ACHN (cell line): ENCODE measurements at places on chromosomes 2 and 18.

- peak; percentile 8 for DNase-seq
Observed at GRCh38 chr2:170747921-170748320, 22.3 kb upstream of the ERICH2 start.

DNA sequence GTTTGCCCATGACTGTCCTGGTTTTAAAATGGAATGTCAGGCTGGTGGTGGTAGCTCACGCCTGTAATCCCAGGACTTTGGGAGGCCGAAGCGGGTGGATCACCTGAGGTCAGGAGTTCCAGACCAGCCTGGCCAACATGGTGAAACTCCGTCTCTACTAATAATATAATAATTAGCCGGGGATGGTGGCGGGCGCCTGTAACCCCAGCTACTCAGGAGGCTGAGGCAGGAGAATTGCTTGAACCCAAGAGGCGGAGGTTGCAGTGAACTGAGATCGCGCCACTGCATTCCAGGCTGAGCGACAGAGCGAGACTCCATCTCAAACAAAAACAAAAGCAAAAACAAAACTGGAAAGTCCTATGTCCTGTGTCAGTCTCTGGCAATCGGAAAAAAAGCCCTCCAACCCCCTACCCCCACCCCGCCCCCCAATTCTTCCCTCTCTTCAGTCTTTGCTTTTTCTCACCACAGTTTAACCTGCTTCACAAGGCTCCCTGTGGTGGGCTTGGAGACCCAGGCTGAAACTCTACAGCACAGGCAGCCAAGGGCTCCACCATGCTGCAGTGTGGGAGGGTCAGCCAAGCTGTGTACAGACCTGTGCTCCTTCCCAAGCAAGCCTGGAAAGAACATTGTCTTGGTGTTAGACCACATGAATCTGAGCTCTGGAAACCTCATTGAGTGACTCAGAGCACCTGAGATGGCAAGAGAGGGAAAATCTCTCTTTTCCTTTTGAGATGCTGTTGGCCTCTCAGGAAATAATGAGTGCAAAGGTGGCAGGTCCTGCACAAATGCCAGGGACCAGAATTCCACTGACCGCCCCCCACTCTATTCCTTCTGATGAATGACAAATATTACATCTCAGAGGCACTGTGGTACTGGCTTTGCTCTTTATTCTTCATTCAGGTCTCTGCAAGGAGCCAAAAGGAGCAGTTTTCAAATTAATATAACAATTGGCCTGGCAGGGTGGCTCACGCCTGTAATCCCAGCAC lies 16.7 kb downstream of the MYCN start:
- DNase-seq, result no peak

DNA sequence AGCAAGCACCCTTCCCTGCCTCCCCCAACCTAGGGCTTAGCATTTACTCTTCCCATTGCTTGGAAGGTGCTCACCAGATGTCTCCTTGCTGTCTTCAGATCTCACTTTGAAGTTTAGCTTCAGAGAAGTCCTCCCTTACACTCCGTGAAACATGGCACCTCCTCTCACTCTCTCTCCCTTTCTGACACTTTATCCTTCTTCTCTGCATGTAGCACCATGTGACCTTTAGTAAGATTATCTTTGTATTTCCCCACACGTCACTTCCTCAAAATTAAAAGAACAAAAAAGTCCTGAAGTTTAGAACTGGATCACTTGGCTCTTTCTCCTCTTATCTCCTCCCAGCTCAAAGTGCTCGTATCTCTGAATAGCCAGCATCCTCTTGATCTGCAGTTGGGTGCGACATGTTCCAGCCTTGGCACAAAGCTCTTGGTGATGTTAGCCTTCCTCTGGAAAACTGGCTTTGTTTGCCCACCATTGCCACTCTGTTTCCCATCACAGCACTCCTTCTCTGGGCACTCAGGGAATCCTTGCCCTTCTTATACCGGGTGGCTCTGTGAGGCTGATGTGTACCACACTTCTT lies 40.6 kb upstream of the EPAS1 start:
- no peak for DNase-seq

DNA sequence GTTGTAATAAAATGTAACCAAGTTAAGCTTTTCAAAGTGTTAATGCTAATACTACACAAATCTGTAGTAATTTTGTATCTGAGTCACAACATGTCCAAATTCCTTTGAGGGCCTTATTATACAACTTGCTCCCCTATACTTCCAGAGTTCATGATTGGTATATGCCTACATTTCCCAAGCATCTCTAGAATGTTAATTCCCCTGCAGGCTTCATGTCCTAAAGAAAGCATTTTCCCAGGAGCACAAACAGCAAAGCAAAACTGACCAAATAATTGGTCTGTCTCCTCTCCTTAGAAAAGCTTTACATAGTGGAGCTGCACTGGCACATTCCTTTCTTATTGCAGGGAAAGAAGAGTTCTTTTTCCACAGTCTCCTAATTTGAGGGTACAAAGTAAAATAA lies 3.7 kb downstream of the ALS2 start:
- DNase-seq, result no peak

DNA sequence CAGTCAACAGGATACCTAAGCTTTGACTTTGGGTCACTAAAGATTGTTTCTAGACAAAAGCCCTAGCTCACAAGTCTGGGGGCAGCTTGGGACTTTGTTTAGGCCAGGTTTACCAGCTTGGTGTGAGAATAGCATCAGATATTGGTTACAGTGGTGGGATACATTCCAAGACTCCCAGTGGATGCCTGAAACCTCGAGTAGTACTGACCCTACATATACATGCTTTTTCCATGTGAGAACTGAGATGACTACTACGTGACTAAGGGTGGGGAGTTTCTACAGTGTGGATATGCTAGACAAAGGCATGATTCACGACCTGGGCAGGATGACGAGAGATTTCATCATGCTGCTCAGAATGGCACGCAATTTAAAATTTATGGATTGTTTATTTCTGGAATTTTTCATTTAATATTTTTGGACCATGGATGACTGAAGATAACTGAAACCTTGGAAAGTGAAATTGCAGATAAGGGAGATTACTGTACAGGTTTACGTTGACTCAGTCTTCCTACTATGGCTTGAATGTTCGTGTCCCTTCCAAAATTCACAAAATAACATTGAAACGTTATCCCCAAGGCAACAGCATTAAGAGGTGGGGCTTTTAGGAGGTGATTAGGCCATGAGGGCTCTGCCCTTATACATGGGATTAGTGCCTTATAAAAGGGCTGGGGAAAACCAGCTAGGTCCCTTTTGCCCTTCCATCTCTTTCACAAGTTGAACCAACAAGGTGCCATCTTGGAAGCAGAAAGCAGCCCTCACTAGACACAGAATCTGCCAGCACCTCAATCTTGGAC lies 50.2 kb upstream of the CTAGE1 start:
- no peak for DNase-seq
